ENCODE measurements at places on chromosomes 6 and 20. TPM values are rescaled to one million over a fixed set of nuclear protein-coding genes. Genes with fewer than 3 reads are reported as not detected.

- DNase-seq = peak; percentile 89
These were observed at the start of gene C6orf136 for GRCh38 chr6:30646450-30647241. TSS of gene C6orf136 (plus strand) at chr6:30647133. CDS start at chr6:30647232, 99 bp downstream.

GRCh38 chr20:37948956-37949355, 46.0 kb downstream of the VSTM2L start:
- no peak for DNase-seq

- no peak for DNase-seq
These were observed 53.8 kb downstream of the CD40 start for GRCh38 chr20:46171909-46172308.

DNA sequence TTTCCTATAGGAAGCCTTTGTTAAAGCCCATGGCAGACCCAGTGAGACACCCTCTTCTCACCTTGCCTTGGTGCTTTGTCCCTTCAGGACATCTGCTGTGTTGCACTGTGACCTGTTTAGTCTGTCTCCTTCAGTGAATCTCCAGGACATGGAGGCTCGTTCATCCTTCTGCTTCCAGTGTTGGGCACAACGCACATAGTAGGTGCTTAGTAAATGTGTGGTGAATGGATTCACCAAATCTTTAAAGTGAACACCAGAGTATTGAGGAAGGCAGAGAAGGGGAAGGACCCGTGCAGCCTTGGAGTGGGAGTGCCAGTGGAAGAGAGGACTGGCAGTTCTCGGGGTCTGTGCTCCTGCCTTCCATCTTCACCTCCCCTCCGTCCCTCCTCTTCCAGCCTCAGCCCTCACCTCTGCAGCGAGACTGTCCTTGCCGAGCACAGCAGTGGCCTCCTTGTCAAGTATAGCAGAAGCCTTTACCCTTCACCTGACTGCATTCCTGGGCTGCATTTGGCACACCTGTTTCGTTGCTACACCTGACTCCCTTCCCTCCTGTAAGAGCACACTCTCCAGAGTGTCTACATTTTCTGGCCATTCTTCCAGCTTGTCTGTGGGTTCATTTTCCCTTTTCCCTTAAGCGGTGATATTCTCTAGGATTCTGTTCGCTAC, 49.2 kb downstream of the ARID1B start:
- no peak for DNase-seq

DNA sequence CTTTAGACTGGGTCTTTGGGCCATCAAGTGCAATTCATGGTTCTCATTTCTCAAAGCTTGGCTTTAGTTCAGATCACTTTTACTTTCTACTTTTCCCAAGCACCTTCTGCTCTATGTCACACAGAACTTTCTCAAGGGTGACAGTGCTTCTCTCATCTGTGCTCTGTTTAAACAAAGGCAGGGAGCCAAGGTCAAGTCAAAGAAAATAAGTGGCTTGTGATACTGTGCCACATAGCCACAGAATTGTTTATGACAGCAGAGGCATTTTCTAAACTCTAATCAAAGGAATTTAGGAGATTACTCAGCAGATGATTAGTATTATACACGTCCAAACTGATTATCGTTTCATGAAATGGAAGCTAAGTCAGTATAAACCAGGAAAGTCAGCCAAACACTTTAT, 348.0 kb downstream of the HDGFL1 start:
- DNase-seq = no peak

- DNase-seq = no peak
These were observed 71.3 kb downstream of the PCSK2 start for GRCh38 chr20:17298171-17298570.

GRCh38 chr6:17081273-17081672, 20.6 kb upstream of the STMND1 start:
- no peak for DNase-seq

The NEURL2 gene
- total RNA-seq = 3.3 TPM

The TMEM244 gene
- not detected for total RNA-seq

The LRP11 gene
- 3.6 TPM for total RNA-seq

Data from activated T-helper 2 cell treated with anti-CD3 and anti-CD28 coated beads, Interferon-gamma antibody, Interleukin-2, Interleukin-4, amounts not matched to agents 10 μg/mL and 5 μg/mL and 100 μg/mL, durations not matched to agents 14 hours and 24 hours and 36 hours (primary cell).